ENCODE measurements at places on chromosomes 11 and 22.

- DNase-seq = no peak
Measured at GRCh38 chr11:623999-624704, 603 bp downstream of the CDHR5 start.

DNA sequence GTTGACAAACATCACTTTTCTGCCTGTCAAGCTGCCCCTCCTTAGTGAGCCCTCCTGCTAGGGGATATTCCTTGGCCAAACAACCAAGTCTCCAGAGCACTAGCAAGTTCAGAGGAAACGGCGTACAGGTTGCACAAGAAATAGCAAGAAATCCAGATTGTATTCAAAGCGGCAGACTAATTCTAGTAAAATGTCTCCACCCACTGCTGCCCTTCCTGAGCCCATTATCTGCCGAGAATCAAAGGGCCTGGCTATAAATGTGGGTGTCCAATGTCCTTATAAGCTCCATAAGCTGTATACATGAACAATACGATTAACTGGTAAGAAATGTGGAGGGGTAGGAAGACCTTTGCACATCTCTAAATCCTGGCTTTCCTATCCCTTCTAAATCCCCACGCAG lies 44.0 kb upstream of the AKIP1 start:
- no peak for DNase-seq

DNA sequence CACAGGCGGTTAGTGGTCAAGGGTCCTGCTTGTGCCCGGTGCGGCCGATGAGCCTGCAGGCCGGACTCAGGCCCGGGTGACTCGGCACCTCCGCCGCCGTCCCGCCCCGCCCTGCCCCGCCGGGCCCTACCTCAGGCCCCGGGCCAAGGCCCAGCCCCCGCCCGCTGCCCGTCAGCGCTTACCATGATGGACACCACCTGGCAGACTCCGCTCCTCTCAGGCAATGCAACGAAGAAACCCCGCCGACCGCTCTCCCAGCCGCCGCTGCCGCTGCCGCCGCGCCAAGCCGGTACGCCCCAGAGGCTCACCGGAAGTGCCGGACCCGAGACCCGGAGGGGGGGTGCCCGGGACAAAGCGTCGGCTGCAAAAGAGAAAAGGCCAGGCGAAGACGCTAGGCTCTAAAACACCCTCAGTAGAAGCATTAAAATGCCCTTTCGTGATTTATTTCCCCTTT lies at the start of gene UFD1:
TSS of gene UFD1 (minus strand) at position 293 of the 454 bp plus-strand sequence. CDS start at position 185, 108 bp downstream.
- DNase-seq = peak; percentile 88

DNA sequence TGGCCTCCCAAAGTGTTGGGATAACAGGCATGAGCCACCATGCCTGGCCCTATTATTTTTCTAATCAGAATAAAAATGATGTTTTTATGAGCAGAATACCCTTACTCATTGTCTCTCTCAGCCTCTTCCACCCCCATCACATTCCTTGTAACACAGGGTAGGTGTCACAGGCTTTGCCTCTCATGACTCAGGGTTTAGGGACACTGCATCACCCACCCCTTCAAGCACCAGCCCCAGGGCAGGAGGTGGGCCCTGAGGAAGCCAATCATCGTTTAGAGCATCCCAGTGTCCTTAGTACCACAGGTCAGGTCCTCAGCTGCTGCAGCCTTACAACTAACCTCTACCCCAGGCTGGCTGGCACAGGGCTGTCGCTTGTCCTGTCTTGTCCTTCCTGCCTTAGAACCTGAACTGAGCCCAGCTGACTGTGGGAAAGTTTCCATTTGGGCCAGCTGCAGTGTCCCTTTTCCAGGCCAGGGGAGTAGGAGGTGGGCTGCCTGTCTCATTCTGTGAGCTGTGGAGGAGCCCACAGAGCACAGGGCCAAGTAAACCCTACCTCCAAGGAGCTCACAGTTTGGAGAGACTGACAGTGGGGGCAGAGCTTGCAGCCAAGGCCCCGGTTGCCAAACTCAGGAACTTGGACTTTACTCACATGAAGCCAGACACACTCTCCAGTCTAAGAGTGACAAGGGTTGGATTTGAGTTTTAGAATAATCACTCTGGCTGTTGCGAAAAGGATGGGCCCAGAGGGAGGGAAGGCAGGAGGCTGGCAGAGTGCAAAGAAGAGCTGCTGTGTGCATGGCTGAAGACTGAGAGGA lies 19.5 kb upstream of the UVRAG start:
- no peak for DNase-seq

DNA sequence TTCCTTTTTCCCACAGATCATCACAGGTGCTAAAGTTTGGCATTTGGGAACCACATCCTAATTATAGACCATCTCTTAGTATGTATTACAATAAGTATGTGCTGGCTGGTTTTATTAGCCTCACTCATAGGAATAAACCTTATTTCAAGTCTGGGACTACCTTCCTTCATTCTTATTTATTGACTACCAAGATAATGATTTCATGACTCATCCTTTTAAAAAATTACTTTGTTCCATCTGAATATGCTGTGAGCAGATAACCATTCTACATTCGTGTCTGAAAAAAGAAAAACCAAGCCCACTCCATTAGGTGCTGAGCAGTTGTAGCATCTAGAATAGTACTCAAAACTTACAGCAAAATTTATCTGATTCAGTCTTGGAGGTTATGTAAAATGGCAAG lies 12.3 kb downstream of the TNRC6B start:
- no peak for DNase-seq

GRCh38 chr11:19728436-19728835 lies 15.8 kb downstream of the NAV2 start:
- no peak for DNase-seq

- DNase-seq = no peak
Measured at GRCh38 chr11:130771708-130772107, 144.6 kb downstream of the SNX19 start.

DNA sequence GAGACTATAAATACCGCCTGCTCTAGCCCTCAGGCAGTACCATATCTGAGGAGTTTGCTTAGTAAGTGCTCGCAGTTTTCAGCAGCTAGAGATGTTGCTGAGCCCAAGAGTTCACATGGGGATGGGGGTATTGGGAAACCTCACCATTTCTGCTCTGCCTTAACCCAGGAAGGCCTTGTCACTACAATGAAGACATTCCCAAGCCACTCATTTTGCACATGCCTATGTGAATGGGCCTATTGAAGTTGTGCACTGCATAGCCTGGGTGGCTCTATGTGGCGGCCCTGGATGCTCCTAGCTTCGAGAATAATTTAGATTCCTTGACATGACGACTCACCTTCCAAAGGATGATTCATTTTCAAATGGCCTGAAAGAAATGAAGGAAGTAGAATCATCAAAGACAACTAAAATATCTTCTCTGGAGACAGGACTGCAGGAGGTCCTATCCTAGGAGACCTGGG lies 163.4 kb downstream of the ADAMTS15 start:
- no peak for DNase-seq

DNA sequence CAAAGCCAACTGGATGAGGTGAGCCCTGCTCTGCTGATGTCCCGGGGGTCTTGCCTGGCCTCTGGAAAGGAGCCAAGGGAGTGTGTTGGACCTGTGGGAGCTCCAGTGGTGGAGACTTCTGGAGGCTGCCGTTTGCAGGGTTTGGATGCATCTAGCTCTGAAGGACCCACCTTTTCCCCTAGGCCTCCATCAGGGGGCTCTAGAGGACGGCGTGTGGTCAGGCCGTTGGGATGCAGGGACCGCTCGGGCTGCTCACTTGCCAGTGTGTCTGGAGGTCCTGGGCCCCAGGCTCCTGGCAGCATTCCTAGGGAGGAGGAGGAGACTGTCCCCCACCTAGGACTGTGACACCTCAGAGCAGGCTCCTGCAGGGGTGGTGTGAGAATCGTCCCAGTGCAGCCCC lies 58.3 kb downstream of the PRDM11 start:
- no peak for DNase-seq

GRCh38 chr11:44258839-44259420 lies 51.0 kb downstream of the ALX4 start:
- DNase-seq = no peak

DNA sequence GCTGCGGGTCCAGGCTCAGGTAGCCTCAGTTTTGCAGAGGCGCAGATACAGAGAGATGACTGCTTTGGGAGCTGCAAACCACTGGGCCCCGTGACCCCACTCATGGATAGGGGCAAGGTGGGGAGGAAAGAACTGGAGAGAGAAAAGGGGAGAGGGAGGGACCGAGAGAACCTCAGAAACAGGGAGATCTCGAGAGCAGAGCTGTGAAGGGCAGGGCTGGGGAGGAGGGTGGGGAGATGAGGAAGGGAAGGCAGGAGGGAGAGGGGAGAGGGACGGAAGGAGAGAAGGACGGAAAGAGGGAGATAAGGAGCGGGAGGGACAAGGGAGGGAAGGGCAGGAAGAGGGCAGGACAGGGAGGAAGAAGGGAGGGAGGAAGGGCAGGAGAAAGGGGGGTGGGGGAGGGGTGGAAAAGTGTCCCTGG lies 46.3 kb downstream of the IGLL1 start:
- no peak for DNase-seq

All from cerebellum (tissue), 4 donors.